ENCODE measurements at places on chromosomes 12 and 14.

GRCh38 chr14:65850429-65851135, 438.1 kb downstream of the FUT8 start:
- DNase-seq, result no peak

DNA sequence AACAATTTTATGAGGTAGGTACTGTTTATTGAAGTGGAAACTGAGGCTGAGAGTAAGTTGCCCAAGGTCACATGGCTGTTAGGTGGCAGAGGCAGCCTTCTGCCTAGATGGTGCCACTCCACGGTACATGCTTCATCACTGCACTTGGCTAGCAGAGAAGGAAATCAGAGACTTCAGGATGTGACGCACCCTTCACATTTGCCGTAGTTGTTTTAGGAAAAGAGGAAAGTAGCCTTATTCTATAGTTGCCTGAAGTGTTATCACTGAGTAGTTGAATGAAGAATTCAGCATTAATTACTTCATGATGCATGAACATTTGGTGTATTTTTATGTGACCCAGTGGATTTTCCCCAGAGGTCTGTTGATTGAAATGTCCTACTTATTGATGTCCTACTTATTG, 55.7 kb downstream of the ERC1 start:
- no peak for DNase-seq

GRCh38 chr12:52151837-52152783, 39.7 kb downstream of the KRT80 start:
- peak; percentile 64 for DNase-seq

DNA sequence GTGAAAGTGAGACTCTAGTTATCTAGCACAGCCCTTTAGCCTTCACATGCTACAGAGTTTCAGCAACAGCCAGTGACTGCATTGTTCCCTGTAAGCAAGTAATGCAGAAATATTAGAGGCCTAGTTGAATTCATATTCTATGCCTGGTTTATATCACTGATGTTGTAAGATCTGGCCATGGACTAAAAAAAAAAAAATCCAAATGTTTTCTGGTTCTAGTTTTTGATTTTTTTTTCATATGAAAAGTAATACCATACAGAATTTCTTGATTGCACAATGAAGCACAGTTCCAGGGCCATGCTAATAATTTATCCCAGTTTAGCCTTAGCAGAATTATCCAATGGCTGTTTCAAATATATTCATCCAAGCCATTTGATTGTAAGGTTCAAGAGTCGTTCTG, 341.5 kb upstream of the DDHD1 start:
- no peak for DNase-seq

GRCh38 chr12:91940826-91941570, 204.6 kb downstream of the BTG1 start:
- DNase-seq, result no peak

- DNase-seq, result no peak
Measured at GRCh38 chr14:105487449-105487985, 831 bp downstream of the CRIP1 start.

- no peak for DNase-seq
Measured at GRCh38 chr12:53482626-53483168, 16.6 kb downstream of the MAP3K12 start.

- DNase-seq, result peak; percentile 9
Measured at GRCh38 chr12:49059045-49059298, 1.6 kb downstream of the KMT2D start.

GRCh38 chr12:110354172-110354780, 49.2 kb downstream of the ANAPC7 start:
- no peak for DNase-seq

- DNase-seq, result peak; percentile 72
Measured at GRCh38 chr12:115135800-115136211, 451.8 kb upstream of the TBX3 start.

DNA sequence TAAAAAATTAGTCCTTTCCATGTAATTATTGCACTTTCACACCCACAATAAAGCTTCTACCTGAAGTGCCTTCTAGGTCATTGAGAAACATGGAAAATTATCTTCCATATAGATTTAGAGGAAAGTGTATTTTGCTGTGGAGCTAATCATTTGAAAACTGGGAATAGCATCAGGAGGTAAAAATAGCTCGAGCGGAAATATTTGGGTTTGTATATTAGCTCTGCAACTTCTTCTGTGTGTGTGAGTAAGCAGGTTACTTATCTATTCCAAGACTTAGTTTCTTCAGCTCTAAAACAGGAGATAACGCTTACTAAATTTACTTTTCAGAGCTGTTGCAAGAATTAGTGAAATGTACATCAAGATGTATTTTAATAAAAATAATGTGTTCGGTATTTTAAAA, 95.0 kb upstream of the MON2 start:
- DNase-seq, result no peak

- DNase-seq, result no peak
Measured at GRCh38 chr14:79578470-79578869, 632.8 kb downstream of the DIO2 start.

GRCh38 chr12:50213439-50213838, 46.3 kb upstream of the CERS5 start:
- no peak for DNase-seq

- DNase-seq, result no peak
Measured at GRCh38 chr12:108004319-108004718, 124.8 kb upstream of the WSCD2 start.

- DNase-seq, result no peak
Measured at GRCh38 chr12:1539135-1539534, 55.2 kb downstream of the FBXL14 start.

DNA sequence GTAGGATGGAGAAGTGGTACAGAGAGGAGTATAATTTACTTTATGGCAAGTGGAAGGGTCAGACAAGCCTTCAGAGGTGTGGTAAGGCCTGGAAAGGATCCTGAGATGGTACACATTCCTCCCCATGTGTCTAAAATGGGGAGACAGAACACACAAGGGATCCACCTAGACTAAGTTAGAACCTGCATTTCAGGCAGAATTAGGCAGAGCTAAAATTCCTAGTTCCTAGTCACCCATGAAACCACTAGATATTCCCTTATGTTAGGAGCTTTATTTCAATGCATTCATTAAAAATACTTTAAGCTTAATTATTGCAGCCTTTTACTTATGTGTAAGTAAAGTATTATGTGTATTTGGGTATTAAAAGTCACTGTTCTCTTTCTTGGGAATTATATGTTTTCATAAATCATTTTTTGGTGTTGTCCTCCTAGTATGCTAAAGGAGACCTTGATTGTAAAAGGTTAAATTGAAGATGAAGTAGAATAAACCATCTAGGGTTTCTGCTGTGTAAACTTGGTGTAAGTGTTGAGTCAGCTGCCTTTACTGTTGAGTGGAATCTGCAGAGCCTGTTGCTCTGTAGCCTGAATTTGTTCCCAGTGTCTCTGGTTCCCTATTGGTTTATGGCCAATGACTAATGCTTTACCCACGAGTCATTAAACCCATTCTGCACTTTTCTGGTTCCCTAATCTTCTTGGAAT, 423.2 kb downstream of the ATP23 start:
- DNase-seq, result peak; percentile 99

DNA sequence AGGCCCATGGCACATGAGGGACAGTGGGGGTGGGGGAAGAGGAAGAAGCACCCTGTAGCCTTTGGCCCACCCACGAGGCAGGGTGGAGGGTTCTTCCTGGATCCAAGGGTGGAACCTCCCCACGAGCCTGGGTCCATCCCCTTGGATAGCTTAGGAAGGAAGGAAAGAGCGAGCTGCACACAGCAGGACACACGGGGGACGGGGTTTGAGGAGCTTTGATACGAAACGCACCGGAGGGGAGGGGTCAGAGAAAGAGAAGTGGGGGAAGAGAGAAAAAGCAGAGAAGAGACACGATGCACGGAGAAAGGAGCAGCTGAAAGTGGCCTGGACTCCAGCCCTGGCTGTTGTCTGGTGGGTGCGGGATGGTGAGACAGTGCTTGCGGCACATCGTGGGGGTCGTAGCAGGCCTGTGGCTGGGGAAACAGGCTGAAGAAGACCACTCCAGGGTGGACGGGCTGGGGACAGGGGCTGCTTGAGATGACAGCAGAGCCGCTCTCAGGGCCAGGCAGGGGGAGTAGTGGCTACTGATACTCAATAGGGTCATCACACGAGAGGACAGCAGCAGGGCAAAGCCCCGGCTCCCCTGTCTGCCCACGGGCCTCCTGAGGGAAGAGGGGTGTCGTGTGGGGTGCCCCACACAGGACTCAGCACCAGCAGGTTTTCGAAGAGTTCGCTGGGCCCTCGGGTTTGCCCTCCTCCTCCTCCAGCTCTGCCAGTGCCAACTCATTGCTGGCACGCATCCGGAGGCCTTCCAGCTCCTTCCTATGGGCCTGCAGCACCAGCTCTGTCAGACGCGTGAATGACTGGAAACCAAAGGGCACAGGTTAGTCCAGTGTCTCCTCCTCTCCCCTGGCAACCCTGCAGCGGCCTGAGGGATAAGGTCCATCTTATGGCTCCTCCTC, 5.4 kb upstream of the GPX2 start:
- DNase-seq, result no peak

- DNase-seq, result no peak
Measured at GRCh38 chr12:18905134-18905533, 167.2 kb downstream of the CAPZA3 start.

DNA sequence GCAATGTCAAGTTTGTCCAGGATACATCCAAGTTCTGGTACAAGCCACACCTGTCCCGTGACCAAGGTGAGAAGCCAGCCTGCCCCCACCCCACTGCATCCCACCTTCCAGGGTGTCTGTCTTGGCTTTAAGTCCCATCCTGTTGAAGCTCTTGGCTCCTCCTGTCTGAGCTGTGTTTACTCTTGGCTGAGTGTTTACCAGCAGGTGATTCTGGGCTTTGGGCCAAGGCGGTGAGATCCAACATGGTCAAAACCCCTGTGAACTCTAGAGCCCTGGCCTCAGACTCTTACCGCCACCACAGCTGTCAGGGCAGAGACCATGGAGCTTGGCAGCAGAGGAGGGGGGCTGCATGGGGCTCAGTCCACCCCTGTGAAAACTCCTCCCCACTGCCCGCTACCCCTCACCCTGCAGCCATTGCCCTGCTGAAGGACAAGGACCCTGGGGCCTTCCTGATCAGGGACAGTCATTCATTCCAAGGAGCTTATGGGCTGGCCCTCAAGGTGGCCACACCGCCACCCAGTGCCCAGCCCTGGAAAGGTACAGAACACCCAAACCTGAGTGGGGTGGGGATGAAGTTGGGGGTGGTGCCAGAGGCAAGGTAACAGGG, 11.6 kb downstream of the TNS2 start:
- DNase-seq, result no peak

GRCh38 chr12:18899678-18900317, 161.9 kb downstream of the CAPZA3 start:
- DNase-seq, result no peak

DNA sequence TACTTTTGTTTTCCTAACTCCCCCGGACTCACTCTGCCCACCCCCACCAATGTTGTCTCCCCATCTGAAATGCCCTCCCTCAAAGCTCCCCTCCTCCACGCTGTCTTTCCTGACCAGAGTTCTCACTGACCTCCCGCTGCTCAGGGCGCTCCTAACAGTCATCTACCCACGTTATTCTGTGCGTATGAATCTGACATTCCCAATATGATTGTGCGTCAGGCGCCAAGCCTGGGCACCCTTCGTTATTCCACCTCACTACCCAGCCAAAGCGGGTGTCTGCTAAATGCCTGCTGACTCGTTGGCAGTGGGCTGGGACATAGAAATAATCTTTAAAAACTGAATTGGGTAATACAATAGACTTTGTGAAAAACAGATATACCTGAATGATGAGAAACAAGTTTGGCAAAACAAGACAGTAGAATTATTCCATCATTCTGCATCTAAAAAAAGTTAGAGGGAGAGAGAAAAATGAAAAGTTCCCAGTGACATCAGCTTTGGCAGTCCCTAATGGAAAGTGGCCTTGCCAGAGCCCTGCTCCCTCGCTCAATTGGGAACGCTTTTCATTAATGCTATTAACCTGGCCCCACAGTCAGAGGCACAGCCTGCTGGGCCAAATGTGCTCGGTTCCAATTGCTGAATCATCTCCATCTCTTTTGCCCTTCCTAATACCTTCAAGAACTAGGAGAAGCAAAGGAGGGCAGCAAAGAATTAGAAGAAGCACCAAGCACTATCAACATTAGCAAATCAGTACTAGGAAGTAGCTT, 74.0 kb upstream of the PLXNC1 start:
- DNase-seq, result no peak

- no peak for DNase-seq
Measured at GRCh38 chr12:131139363-131140068, 185.8 kb downstream of the ADGRD1 start.

DNA sequence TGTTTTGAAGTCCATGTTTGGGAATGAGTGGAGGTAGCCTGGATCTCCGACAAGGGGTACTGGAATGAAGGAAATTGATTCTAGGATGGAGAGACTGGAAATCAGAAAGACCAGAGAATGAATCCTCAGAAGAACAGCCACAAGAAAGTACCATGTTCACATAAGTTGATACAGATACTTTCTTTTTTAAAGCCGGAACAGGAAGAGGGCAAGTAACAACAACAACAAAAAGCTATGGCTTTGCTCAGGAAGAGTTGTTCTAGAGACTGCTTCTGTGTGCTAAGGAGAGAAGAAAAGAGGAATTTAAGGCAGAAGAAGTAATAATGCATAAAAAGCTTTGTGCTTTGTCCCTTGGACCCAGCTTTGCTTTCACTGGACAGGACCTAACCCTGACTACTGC, 6.2 kb downstream of the TC2N start:
- no peak for DNase-seq

Measured in EL (cell line).